ENCODE measurements at places on chromosomes 5 and 9. TPM values are rescaled to one million over a fixed set of nuclear protein-coding genes. Genes with fewer than 3 reads are reported as not detected.

Gene KCTD16
- not detected for total RNA-seq

Gene GNA14
- not detected for total RNA-seq

Gene MYOZ3
- total RNA-seq: not detected

Gene PRRT1B
- total RNA-seq: not detected

Gene NR5A1
- total RNA-seq: not detected

Gene SLC6A7
- total RNA-seq: not detected

Gene PCDHA12
- total RNA-seq: not detected

Gene SVEP1
- total RNA-seq: not detected

Gene IGIP
- 2.7 TPM for total RNA-seq

Gene ROPN1L
- 1.4 TPM for total RNA-seq

Gene SPATA31E1
- not detected for total RNA-seq

Gene TAF11L5
- total RNA-seq: not detected

Gene PGM5
- total RNA-seq: not detected

Gene FOXI1
- total RNA-seq: not detected

Gene C5
- 2.3 TPM for total RNA-seq

Gene EFNA5
- total RNA-seq: not detected

Gene NUTM2F
- total RNA-seq: not detected

Gene STPG3
- not detected for total RNA-seq

Gene CCIN
- 0.32 TPM for total RNA-seq

Gene BDP1
- 36.6 TPM for total RNA-seq

Gene NCBP1
- total RNA-seq: 45.9 TPM

Gene PCDHGB6
- total RNA-seq: not detected

Gene CARTPT
- total RNA-seq: not detected

Gene ANKRD34B
- not detected for total RNA-seq

Gene GRM6
- total RNA-seq: not detected

Gene PCDHGA12
- total RNA-seq: not detected

Gene DOK3
- total RNA-seq: 7.8 TPM

Gene GTF2H2
- 30.1 TPM for total RNA-seq

Gene FOXD4L5
- 0.23 TPM for total RNA-seq

Gene JAKMIP2
- total RNA-seq: 8.2 TPM

Gene YIPF5
- 35.2 TPM for total RNA-seq

Gene TLR4
- 0.16 TPM for total RNA-seq

Gene DND1
- total RNA-seq: 3.1 TPM

Gene SPEF2
- 6.4 TPM for total RNA-seq

Gene ZFP2
- 0.21 TPM for total RNA-seq

Gene VPS13A
- total RNA-seq: 39.4 TPM

Gene JMY
- 2.1 TPM for total RNA-seq

Gene KIF3A
- 14.0 TPM for total RNA-seq

Gene SLC36A3
- total RNA-seq: not detected

Gene IGFBPL1
- not detected for total RNA-seq

Gene CDX1
- total RNA-seq: not detected

Gene SCAMP1
- 13.9 TPM for total RNA-seq

Gene ZMYND19
- 35.4 TPM for total RNA-seq

Gene SAXO1
- 0.10 TPM for total RNA-seq

Gene ANKRD55
- 0.52 TPM for total RNA-seq

Gene FLT4
- total RNA-seq: 0.90 TPM

Gene RNF14
- total RNA-seq: 22.2 TPM

Gene LRRC8A
- total RNA-seq: 26.1 TPM

Gene CD180
- not detected for total RNA-seq

Gene SPATA9
- total RNA-seq: not detected

Gene SPOCK1
- total RNA-seq: not detected

Gene TRPM6
- total RNA-seq: not detected

All from activated CD8-positive, alpha-beta T cell treated with anti-CD3 and anti-CD28 coated beads, Interleukin-2, amount 10 ng/mL, durations not matched to agents 7 days and 5 days (primary cell).